Stimulated activated CD4-positive, alpha-beta T cell treated with anti-CD3 and anti-CD28 coated beads, Interleukin-2, amount 100 ng/mL, for 24 hours (primary cell): ENCODE measurements at places on chromosomes 4 and X.
A peak's percentile ranks its signal among the peaks of the same experiment; 100 is the strongest.

- DNase-seq = no peak
These were observed 28.2 kb downstream of the WDFY3 start for GRCh38 chr4:84938316-84938715.

GRCh38 chr4:35516102-35516501, 728.2 kb downstream of the ARAP2 start:
- DNase-seq = no peak

- no peak for DNase-seq
These were observed 143.4 kb downstream of the PTCHD1 start for GRCh38 chrX:23478056-23478455.

GRCh38 chr4:90028460-90028859, 98.7 kb upstream of the CCSER1 start:
- DNase-seq = no peak

DNA sequence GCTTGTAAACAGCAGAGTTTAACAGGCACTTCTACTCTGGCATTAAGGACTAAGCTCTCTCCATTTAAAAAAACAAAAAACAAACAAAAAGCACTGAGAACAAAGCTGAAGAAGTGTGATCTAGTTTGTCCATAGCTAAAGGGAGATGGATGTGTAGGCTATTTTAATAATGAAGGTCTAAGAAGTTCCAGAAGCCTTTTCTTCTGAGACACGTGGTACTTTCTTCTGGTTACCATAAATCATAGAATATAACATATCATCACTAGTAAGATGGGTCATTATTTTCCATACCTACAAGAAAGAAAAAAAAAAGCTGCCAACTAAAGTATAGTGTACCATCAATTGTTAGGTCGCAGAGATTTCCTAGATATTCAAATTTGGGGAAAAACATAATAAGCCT, 722 bp upstream of the NBDY start:
- no peak for DNase-seq

DNA sequence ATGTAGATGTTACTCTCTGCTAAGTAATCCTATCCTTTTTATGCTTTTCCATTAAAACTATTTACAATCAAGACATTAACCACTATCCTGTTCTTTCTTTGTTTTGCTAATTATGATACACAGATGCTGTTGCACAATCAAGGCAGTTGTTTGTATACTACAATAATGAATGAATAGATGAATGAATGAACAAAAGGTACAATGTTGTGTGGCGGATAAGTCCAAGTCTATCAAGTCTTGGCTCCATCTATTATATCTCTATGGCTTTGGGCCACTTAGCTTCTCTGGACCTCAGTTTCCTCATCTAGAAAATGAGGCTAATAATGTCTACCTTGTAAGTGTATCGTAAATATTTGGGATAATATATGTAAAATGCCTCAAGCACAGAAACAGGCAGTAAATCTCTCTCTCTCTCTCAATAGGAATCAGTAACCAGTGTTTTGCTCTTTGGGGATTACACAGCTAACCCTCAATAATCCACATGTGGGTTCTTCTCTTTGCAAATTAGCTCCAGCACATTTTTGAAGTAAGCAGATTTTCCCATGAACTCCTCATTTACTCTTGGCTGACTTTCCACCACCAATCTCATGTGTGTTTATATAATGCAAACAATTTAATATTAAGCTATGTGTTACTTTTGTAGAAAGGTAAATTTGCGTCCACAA, 27.8 kb upstream of the TSPAN5 start:
- DNase-seq = no peak

GRCh38 chrX:120446498-120446897, 22.6 kb downstream of the LAMP2 start:
- no peak for DNase-seq

DNA sequence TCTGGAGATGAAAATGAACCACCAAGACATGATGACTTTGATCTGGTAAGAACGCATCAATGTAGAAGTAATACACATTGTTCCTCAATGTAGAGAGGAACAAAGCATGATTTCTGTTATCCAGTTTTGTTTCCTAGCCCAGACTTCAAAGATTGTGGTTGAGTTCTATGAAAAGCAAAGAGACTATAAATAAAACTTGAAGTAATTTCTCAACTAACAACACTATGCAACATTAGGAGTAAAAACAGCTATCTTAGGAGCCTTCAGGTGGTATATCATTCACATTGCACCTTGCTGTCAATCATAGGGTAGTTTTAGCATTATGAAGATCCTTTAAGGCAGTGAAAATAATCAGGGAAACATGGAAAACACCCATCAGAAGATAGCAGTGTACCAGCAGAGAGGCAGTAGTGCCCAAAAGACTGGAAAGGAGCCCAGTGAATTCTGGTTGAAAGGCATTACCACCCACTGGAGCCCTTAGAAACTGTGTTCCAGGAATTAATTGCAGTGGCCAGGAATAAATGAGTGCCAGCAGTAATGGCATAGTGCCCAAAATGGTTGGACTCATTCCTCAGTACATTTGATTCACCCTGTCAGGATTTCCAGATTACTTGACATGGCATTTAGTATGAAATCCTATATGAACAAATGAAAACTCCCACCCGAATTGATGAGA, 300.7 kb upstream of the CXXC4 start:
- no peak for DNase-seq

GRCh38 chr4:88138561-88138960, 19.9 kb downstream of the ABCG2 start:
- no peak for DNase-seq

DNA sequence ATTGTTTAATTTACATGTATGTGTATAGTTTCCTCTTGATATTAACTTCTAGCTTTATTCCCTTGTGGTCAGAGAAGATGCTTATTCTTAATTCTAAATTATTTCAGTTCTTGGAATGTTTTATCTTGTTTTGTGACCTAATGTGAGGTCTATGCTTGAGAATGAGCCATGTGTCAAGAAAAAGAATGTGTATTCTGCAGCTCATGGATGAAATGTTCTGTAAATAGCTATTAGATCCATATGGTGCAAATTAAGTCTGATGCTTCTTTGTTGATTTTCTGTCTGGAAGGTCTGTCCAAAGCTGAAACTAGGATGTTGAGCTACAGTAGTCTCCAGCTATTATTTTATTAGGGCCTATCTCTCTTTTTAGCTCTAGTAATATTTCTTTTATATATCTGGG, 187.3 kb upstream of the RASGEF1B start:
- DNase-seq = no peak

GRCh38 chr4:74539044-74539790, 94.3 kb downstream of the AREG start:
- no peak for DNase-seq

DNA sequence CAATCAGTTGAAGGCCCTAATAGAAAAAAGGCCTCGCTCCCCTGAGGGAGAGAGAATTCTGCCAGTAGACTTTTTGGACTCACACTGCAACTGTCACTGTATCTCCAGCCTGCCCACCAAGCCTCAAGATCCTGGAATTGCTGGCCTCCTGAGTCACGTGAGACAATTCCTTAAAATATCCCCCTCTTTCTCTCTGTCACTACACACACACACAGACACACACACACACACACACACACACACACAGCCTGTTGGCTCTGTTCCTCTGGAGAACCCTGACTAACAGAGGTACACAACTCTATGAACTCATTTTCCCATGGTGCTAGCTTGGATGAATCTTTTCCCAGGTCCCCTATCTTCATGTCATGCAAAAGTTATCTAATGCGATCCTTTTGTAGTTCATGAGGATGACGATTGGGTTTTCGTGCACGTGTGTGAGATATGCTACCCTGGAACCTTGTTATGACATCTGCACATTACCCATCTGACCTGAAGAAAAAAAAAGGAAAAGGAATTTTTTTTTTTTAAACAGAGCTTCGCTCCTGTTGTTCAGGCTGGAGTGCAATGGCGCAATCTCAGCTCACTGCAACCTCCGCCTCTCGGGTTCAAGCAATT, 13.7 kb downstream of the CLRN2 start:
- DNase-seq = no peak

GRCh38 chr4:37389967-37390580, 145.5 kb downstream of the NWD2 start:
- peak; percentile 25 for DNase-seq

DNA sequence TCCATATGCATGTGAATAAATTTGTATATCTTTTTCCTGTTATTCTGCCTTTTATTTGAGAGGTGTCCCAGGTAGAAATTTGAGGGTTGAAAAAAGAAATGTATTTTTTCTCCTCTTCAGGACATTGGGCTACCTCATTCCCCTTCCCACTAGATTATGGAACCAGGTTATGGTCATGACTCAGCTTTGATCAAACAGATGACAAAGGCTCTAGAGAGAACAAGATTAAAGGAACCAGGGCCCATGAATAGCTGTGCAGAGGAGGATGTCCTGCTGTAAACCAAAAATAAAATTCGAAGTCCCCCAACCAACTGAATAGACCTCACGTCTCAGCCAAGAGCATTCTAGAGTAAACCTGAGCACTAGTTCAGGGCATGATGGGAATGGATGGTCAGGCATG, 313.2 kb downstream of the RAPGEF2 start:
- DNase-seq = no peak

- no peak for DNase-seq
These were observed 32.1 kb downstream of the TMEM131L start for GRCh38 chr4:153497988-153498967.
